ENCODE measurements at places on chromosomes 3 and 15.
A peak's percentile ranks its signal among the peaks of the same experiment; 100 is the strongest.

DNA sequence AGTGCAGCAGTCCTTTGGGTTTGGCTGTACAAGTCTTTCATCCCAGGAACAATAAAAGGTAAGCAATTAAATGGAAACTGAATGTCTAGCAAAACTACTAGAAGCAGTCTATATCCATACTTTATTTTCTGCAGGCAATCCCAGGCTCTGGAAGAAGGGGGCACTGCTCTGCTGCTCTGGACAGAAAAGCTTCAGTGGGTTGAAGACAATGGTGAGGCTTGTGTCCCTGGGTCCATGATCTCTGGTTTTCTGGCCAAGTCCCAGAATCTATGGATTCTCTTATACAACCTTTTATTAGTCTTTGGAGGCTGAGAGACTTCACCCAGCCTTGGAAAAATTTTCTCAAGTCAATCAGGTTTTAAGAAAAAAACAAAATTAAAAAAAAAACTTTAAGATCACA lies 35.6 kb downstream of the SCAP start:
- no peak for DNase-seq

- DNase-seq: no peak
Observed at GRCh38 chr3:33789183-33789954, 9.1 kb upstream of the PDCD6IP start.

DNA sequence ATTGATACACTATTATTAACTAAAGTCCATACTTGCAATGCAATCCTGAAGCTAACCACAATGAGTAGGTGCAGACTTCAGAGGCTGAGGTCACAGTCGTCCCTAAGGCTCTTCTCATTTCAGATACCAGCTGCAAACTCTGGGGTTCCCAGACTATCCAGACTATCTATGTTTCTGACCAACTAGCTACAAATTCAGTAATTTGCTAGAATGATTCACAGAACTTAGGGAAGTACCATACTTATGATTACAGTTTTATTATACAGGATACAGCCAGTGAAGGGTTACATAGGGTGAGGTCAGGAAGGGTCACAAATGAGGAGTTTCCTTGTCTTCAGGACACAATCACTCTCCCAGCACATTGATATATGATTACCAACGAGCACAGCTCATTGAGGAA lies 36.5 kb downstream of the PPM1L start:
- no peak for DNase-seq

DNA sequence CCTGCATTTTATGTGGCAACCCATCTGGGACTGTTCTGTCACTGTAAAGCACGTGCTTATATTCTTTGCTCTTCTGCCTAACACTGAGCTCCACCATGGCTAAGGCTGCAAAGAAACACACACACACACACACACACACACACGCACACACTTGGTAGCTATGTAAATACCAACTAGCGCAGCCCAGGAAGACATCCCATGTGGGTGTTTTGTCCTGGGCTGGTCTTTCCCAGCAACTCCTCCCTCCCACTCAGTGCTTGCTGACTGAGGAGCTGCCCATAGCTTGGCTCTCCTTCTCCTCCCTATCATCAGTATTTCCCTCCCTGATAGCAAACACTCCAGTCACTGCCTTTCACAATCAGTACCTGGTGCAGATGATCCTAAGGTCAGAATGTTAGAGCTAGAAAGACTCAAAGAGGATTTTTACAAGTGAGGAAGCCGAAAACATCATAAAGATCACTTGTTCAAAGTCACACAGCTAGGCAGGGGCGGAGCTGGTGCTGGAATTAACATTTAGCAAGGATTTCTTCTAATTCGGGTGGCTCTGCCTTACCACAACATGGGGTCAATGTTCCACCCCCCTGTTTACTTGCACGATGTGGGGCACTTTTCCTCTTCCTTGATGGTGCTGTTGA lies 377.1 kb upstream of the TBL1XR1 start:
- peak; percentile 65 for DNase-seq

DNA sequence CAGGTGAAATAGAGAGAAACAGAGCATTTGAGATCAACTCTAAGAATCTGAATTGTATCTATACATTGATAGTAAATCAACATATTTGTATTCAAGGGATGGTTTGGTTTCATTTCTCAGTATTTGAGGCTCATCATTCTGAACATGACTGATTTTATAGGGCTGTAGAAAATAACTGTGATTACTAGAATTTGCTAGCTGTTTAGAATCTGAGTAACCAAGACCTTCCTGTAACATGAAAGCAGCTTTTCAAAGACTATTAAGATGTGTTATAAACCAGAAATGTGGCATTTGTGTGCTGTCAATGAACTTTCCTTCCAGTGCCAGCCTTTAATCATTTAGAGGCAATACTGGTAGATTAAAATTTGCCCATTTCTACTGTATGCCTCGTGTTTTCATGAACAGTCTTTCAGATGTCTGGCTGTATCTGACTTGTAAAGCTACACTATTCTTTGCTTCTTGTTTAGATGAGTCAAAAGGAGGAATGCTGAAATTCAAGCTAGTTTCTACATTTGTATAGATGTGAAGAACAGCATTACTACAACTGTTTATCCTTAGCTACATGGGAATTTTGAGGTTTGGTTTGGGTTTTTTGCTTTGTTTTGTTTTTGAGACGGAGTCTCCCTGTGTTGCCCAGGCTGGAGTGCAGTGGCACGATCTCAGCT lies 137.3 kb upstream of the BHLHE40 start:
- DNase-seq: no peak

DNA sequence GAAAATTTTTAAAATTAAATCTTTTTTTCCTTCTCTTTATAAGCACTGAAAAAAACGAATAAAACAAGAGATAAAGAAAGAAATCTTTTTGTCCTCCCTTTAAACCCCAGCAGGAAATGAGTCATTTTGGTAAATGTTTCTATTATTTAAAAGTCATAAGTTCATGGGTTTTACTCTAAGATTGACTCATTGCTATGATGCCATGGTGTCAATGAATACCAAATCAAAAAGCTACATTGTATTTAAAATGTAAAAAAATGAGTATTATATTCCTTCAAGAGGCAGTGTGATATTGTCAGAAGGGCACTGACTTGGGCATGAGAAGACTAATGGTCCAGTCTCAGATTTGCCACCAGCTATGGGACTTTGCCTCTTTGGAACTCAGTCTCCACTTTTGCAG lies 303.4 kb upstream of the DNAJC19 start:
- no peak for DNase-seq

DNA sequence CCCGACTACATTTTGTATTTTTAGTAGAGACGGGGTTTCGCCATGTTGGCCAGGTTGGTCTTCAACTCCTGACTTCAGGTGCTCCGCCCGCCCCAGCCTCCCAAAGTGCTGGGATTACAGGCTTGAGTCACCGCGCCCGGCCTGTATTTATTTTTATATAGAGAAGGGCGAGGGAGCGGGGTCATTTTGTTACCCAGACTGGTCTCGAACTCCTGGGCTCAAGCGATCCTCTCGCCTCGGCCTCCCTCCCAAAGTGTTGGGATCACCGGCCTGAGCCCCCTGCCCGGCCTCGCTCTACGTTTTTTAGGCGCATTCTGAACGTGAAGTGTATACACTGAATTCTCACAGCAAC lies 514 bp upstream of the PPP4R2 start:
- peak; percentile 76 for DNase-seq

DNA sequence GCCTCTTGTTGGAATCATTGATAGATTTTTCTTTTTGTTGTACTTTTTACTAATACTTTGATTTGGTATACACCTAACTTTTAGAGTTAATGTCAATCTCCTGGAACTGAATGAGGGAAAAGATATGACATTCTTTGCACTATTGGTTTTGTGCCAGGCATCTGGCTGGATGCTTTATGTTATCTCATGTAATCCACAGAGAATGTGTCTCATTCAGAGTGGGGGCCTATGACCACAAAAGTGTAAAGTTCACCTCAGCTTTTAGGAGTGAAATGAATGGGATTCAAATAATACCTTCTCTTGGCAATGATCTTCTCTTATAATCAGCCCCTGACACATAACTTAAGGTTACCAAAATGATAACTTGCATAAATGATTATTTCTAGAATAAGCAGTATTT lies 329.1 kb upstream of the ROPN1 start:
- DNase-seq: no peak

- no peak for DNase-seq
Observed at GRCh38 chr3:190183121-190183520, 62.4 kb upstream of the P3H2 start.

DNA sequence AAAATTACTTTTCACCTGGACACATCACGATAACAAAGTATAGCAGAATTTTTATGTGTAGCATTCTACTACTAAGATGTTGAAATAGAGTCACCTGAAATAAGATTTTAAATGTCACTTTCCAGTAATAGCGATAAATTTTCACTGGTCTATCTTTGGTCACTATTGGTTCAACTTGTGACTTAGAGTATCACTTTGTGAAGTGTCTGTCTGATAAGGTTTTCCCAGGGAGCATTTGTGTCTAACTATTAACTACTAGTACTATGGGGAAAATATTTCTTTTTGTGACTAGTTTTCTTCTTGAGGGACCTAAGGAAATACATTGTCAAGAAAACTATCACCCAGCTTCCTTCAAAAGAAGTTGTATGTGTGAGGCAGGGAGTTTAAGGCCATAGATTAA lies 11.0 kb downstream of the TRPC1 start:
- DNase-seq: no peak

GRCh38 chr3:124248471-124249028 lies 256.6 kb upstream of the ROPN1 start:
- peak; percentile 77 for DNase-seq

- DNase-seq: no peak
Observed at GRCh38 chr3:189537135-189537534, 94.1 kb upstream of the TP63 start.

DNA sequence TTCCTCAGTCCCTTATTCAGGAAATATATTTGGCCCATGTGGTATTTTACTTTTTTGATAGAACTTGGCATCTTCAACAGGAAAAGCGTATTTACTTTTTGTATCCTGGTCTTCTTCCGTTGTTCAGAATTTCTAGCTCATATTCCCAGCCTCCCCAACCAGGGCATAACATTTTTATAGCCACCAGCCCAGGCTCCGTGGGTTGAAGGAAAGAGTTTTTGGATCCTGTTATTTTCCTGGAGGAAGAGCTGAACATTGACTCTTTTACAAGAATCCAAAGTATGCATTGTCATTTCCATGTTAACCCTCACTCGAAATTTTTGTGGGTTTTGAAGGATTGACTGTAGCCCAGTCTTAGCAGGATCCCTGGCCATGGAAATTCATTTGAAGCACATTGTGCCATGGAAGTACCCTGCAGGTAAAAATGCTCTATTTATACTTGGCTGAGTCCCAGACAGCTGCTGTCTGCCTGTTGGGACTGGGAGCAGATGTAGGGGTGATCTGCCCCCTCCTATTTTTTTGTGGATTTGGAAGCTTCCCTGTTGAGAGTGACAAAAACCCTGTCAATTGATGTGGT lies 98.8 kb downstream of the AKAP13 start:
- no peak for DNase-seq

- DNase-seq: no peak
Observed at GRCh38 chr15:92095693-92096092, 242.2 kb downstream of the SLCO3A1 start.

- no peak for DNase-seq
Observed at GRCh38 chr3:139611528-139611927, 66.2 kb downstream of the NMNAT3 start.

DNA sequence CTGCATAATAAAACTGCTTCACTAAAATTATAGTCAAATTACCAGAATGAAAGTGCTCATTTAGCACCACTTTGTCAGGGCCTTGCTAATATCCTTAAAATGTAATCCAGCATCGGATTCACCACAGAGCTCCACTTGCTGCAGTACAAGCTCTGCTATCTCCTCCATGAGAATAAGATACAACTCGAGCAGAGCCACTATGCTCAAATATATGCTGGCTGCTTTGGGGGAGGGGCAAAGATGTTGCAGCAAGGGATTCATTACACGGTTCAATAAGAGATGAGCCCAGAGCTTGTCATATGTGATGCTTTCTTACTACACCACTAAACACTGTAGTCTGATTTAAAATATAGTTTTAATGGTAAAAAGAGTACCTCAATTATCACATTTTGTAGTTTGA lies 72.2 kb downstream of the DLG1 start:
- DNase-seq: no peak

DNA sequence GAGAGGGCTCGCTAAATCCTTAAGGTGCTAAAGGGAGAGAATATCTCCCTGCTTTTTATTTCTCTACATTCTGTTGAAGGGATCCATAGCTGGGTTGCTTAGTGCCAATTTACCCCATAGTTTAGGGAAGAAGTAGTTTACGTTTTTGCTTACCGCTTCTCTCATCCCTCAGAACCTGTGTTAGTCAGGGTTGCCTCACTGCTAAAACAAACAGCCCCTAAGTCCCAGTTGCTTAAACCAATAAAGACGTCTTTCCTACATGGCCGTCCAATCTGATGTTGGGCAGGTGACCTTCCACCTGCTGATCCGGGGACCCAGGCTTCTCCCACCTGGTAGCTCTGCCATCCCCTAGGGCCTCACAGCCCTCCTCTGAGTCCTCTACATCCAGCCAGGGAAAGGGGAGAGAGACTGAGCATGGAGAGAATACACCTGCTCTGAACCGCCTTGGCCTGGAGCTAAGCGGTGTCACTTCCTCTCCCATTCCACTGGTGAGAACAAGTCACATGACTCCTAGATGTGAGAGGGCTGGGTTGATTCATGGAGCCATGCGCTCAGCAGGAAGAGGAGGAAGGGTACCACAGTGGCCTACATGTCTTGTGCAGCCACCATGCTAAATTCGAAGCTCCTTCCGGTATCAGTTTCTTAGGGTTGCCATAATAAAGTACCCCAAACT lies 26.3 kb downstream of the DNASE1L3 start:
- DNase-seq: no peak

DNA sequence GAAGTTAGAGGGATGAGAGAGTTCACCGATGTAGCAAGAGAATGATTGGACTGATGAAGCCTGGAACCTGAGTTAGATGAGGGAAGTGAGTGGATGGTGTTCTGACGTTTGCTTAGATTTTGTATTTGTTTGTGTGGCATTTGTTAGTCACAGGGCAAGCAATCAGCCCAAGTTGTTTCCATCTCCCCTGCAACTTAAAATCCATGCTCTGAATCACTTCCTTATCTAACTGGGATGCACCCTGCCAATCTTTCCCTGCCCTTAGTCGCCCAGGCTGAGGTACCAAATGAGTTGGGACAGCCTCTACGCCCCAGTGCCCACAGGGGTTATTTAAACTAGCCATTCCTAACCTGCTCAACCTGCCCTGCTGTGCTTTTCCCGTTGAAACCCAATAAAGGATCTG lies 12.6 kb downstream of the PAQR5 start:
- peak; percentile 25 for DNase-seq

Data from mucosa of descending colon (tissue), 3 donors.